ENCODE measurements at places on chromosomes 7 and 10.

DNA sequence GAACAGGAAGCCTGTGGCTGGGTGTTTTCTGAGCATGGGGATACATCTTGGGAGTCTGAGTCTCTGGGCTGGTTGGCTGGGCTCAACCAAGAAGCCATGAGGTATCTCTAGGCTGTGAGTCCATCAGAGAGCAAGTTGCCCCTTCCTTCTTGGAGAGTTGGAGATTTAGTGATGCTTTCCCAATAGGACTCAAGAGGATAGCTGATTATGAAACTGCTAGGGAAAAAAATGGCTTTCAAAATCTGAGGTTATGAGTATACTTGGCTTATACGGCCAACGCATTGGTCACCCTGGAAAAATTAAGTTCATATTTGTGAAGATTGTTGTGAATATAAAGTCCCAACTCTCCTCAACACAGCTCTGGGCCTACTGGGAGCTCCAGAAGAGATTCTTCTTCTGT lies 162.7 kb upstream of the KMT2E start:
- no peaks in the 10 kb centered on the region for H3K4me1 ChIP-seq
- H3K36me3 ChIP-seq, result no peaks in the 10 kb centered on the region
- H3K27ac ChIP-seq, result no peak overlapping the region
- no peak overlapping the region for H3K4me3 ChIP-seq
- no peaks in the 10 kb centered on the region for H3K27me3 ChIP-seq

DNA sequence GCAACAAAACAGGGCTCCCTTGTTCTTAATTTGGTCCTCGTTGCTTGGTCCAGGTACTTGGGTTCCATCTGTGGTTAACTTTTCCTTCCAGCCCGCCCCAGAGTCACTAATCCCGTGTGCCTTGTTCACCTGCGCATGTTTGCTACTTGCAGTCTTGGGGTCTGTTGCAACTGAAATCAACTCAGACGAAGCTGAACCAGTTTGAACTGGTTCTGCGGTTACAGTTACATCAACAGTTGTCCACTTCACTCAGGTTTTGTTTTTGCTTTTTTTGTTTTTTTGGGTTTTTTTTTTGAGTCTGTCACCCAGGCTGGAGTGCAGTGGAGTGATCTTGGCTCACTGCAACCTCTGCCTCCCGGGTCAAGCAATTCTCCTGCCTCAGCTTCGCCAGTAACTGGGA lies 34.7 kb downstream of the TRRAP start:
- no peaks in the 10 kb centered on the region for H3K4me1 ChIP-seq
- no peak overlapping the region for H3K27ac ChIP-seq
- H3K4me3 ChIP-seq, result no peak overlapping the region
- no peak for ATAC-seq
- no peaks in the 10 kb centered on the region for H3K27me3 ChIP-seq

- ATAC-seq, result peak; percentile 82
- peaks cover 13% of the 10 kb centered on the region for H3K27me3 ChIP-seq
- H3K4me1 ChIP-seq, result no peaks in the 10 kb centered on the region
- no peak overlapping the region for H3K27ac ChIP-seq
These were observed 411.5 kb upstream of the ZMIZ1 start for GRCh38 chr10:78657163-78657861.

DNA sequence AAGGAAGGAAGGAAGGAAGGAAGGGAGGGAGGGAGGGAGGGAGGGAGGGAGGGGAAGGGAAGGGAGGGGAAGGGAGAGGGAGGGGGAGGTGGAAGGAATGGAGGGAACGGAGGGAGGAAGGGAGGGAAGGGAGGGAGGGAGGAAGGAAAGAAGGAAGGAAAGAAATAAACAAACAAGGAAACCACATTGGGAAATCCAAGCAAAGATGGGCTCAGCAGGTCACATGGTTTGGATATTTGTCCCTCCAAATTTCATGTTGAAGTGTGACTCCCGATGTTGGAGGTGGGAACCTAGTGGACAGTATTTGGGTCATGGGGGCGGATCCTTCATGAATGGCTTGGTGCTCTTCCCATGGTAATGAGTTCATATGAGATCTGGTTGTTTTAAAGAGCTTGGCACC lies 454.6 kb upstream of the C7orf33 start:
- H3K27ac ChIP-seq, result no peak overlapping the region
- peaks cover 6% of the 10 kb centered on the region for H3K27me3 ChIP-seq
- H3K4me3 ChIP-seq, result no peak overlapping the region
- ATAC-seq, result no peak

GRCh38 chr10:13327534-13327933 lies 20.6 kb downstream of the SEPHS1 start:
- H3K27me3 ChIP-seq, result no peaks in the 10 kb centered on the region
- H3K4me3 ChIP-seq, result no peak overlapping the region
- H3K27ac ChIP-seq, result no peak overlapping the region
- peaks cover 100% of the 10 kb centered on the region for H3K36me3 ChIP-seq

- no peaks in the 10 kb centered on the region for H3K27me3 ChIP-seq
- no peak overlapping the region for H3K4me3 ChIP-seq
- no peaks in the 10 kb centered on the region for H3K36me3 ChIP-seq
- no peak overlapping the region for H3K27ac ChIP-seq
- ATAC-seq, result no peak
- peaks cover 17% of the 10 kb centered on the region for H3K4me1 ChIP-seq
These were observed 22.3 kb downstream of the ZNF775 start for GRCh38 chr7:150401424-150401790.

GRCh38 chr10:8146650-8147049 lies 92.2 kb downstream of the GATA3 start:
- H3K4me1 ChIP-seq, result no peaks in the 10 kb centered on the region
- ATAC-seq, result no peak
- no peak overlapping the region for H3K4me3 ChIP-seq
- H3K27ac ChIP-seq, result no peak overlapping the region
- no peaks in the 10 kb centered on the region for H3K27me3 ChIP-seq

DNA sequence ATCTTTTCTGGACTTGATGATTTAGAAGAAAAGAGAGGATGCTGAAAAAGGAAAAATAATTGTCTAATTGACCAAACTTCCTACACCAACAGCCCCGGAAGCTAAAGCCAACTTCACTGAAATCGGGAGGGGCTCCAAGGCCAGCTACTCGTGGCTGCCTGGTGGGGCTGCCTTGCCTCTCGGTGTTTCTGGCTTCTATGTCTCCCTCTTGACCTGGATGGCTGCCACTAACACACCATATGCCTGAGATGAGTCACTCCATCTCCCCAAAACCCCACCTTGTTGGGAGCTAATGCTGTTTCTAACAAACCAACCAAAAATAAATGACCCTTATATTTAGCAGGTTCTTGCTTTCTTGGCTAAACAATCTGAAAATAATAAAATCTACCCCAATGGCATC lies 87.6 kb upstream of the AFAP1L2 start:
- peaks cover 62% of the 10 kb centered on the region for H3K36me3 ChIP-seq
- peaks cover 45% of the 10 kb centered on the region for H3K4me1 ChIP-seq
- H3K27me3 ChIP-seq, result no peaks in the 10 kb centered on the region
- peak overlapping the region; percentile 54 for H3K4me3 ChIP-seq
- no peak for ATAC-seq

DNA sequence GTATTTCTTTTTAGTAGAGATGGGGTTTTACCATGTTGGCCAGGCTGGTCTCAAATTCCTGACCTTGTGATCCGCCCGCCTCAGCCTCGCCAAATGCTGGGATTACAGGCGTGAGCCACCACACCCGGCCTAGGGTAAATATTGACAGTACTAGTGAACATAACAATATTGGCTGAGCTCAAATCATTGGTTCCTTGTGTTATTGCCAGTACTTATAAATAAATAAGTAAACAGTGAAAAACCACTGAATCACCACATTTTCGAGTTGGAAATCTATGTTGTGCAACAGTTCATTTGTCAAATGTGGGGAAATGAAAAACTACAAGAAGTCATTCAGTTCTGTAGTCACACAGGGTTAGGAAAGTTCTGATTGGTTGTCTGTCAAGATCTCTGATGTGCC lies 15.8 kb downstream of the RPP30 start:
- H3K27ac ChIP-seq, result no peak overlapping the region
- no peaks in the 10 kb centered on the region for H3K27me3 ChIP-seq
- no peak overlapping the region for H3K4me3 ChIP-seq
- H3K4me1 ChIP-seq, result peaks cover 14% of the 10 kb centered on the region
- peaks cover 100% of the 10 kb centered on the region for H3K36me3 ChIP-seq

- no peak overlapping the region for H3K27ac ChIP-seq
- no peak for ATAC-seq
These were observed 134.6 kb downstream of the TEX36 start for GRCh38 chr10:125548356-125548755.

DNA sequence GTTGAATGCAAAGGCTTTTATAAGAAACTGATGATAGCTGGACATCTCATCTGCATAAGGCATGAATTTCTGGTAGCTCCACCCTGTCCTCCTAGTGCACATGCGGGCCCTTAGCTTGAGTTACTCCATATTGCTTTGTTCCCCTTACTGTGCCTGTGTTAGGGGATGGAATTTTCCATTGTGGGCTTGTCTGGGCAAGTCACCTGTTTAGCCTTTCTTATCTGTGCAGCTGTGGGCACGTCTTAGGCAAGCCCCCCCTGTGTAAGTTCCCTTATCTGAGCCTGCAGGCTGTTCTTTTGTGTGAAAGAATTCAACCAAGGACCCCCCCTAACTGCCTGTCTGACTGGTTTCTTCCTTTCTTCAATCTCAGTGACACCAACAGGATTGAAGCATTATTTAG lies 14.5 kb upstream of the CROT start:
- H3K4me3 ChIP-seq, result no peak overlapping the region
- ATAC-seq, result no peak
- peaks cover 9% of the 10 kb centered on the region for H3K36me3 ChIP-seq
- peak overlapping the region; percentile 58 for H3K27ac ChIP-seq

GRCh38 chr10:20948686-20949327 lies 51.7 kb upstream of the NEBL start:
- no peaks in the 10 kb centered on the region for H3K36me3 ChIP-seq
- ATAC-seq, result no peak
- H3K4me3 ChIP-seq, result no peak overlapping the region
- H3K4me1 ChIP-seq, result no peaks in the 10 kb centered on the region

DNA sequence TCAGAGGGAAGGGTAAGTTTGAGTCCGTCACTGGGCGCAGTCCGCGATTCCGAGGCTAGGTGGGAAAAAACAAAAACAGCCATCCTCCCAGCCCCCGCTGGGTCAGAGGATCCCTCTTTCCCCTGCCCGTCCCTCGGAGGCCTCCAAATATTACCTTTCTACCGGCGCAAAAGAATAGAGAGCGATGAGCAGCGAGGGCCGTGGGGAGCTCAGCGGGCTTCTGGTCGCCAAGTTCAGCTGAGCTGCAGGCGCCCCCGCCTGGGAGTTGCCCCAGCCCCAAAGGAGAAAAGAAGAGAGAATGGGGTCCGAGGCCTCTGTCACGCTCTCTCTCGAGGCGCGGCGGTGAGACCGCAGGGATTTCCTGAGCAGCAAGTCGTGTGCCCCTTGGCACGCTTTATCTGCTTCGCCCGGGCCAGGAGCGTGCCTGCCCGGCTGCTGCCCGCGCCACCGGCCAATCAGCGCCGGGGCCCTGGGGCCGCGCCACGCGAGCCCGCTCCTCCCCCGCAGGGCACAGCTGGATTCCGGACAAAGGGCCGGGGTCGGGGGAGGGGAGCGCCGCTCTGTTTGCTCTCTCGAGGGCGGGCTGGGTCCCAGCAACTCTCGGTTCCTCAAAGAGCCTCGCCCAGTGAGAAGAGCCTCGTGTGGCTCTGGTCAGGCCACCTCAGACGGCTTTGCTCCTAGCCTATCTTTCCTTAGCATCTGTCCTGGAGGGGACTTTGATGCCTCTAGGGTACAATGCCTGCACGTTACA lies at the start of gene NEUROG3:
Gene NEUROG3, minus strand, starts transcription at position 367 of the 751 bp plus-strand sequence. CDS start 379 bp downstream, outside the sequence.
- peaks cover 6% of the 10 kb centered on the region for H3K4me1 ChIP-seq
- H3K4me3 ChIP-seq, result peak within 1 kb of the TSS; percentile 78
- peaks cover 8% of the 10 kb centered on the region for H3K36me3 ChIP-seq
- peak; percentile 25 for ATAC-seq
- H3K27me3 ChIP-seq, result peaks cover 66% of the 10 kb centered on the region

DNA sequence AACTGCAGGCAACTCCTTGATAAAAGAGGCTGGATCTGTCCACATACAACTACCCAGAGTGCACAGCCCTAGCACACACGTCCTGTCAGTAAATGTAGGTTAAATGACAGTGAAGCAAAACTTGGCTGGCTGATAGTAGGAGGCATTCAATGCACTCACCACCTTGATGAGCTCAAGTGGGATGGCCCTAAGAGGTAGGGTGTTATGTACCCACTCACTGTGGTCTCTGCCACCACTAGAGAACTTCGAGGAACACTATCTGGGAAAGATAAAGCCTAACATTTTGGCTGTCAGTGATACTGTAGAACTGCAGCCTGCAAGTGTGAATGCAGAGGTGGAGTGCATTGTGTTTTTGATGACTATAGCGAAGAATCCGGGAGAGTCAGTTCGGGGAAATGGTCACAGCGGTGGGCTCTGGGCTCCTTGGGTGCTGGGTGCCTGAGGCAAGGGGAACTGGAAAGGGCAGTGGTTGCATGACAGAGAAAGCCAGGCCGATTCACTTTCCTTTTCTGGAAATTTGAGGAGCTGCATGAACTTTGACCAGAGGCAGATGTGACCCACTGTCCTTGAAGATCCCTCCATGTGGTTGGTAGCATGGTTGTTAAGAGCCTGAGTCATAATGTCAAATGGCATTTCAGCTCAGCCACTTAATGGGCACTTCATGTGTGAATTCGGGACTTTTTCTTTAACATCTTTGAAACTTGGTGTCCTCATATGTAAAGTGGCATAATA lies 93.1 kb upstream of the ZPBP start:
- no peak overlapping the region for H3K27ac ChIP-seq
- H3K4me1 ChIP-seq, result peaks cover 7% of the 10 kb centered on the region
- H3K4me3 ChIP-seq, result no peak overlapping the region
- H3K36me3 ChIP-seq, result no peaks in the 10 kb centered on the region
- no peak for ATAC-seq

- no peaks in the 10 kb centered on the region for H3K4me1 ChIP-seq
- H3K27me3 ChIP-seq, result no peaks in the 10 kb centered on the region
- H3K27ac ChIP-seq, result no peak overlapping the region
- H3K4me3 ChIP-seq, result no peak overlapping the region
- no peak for ATAC-seq
These were observed 304.8 kb downstream of the GLRX3 start for GRCh38 chr10:130440971-130441370.

- no peak for ATAC-seq
- no peaks in the 10 kb centered on the region for H3K27me3 ChIP-seq
- H3K27ac ChIP-seq, result no peak overlapping the region
- no peaks in the 10 kb centered on the region for H3K36me3 ChIP-seq
- H3K4me1 ChIP-seq, result peaks cover 4% of the 10 kb centered on the region
These were observed 28.4 kb upstream of the CRHR2 start for GRCh38 chr7:30710669-30711068.
